ENCODE measurements at places on chromosomes 3 and 15. TPM values are rescaled to one million over a fixed set of nuclear protein-coding genes. Genes with fewer than 3 reads are reported as not detected.
A peak's percentile ranks its signal among the peaks of the same experiment; 100 is the strongest.

- no peak for DNase-seq
Measured at GRCh38 chr3:154129625-154130024, 8.4 kb downstream of the ARHGEF26 start.

DNA sequence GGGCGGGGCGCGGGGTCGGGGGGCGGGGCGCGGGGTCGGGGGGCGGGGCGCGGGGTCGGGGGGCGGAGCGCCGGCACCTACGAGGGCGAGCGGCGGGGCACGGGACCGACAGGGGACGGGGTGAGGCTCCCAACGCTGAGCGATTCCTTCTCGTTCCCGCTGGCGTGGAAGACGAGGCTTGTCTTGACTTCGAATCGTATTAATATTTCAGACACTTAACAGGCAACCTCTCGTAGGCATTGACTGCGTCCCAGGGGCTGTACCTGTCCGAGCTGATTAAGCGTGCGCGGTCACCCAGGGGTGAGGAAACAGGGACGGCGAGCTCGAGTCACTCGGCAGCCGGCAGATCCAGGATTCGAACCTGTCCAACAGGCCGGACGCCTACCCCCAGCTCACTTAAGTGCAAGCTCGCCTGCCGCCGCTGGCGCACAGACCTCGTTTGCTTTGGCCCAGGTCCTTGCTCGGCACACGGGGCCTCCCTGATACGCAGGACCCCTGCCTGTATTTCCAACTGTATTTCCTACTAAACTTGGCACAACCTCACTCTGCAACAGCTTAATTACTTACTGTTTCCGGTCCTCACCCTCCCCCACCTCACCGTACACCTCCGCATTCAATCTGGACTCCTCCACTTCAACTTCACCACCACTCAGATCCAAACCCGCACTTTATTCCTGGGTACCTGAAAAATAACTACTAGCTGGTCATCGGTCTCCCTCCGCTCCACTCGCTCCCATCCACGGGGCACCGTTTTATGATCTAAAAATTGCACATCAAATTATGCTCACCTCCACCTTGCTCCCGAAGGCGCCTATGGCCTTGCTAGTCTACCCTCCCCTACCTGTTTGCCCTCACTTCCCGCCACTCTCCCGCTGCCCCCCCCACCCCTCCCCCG lies 722 bp upstream of the ZXDC start:
- DNase-seq = peak; percentile 87

- no peak for DNase-seq
Measured at GRCh38 chr3:149381173-149382100, 4.0 kb upstream of the TM4SF1 start.

- no peak for DNase-seq
Measured at GRCh38 chr3:141277451-141277850, 45.8 kb downstream of the PXYLP1 start.

- no peak for DNase-seq
Measured at GRCh38 chr3:16401273-16401672, 112.2 kb downstream of the RFTN1 start.

- no peak for DNase-seq
Measured at GRCh38 chr15:94791008-94791407, 559.6 kb downstream of the MCTP2 start.

DNA sequence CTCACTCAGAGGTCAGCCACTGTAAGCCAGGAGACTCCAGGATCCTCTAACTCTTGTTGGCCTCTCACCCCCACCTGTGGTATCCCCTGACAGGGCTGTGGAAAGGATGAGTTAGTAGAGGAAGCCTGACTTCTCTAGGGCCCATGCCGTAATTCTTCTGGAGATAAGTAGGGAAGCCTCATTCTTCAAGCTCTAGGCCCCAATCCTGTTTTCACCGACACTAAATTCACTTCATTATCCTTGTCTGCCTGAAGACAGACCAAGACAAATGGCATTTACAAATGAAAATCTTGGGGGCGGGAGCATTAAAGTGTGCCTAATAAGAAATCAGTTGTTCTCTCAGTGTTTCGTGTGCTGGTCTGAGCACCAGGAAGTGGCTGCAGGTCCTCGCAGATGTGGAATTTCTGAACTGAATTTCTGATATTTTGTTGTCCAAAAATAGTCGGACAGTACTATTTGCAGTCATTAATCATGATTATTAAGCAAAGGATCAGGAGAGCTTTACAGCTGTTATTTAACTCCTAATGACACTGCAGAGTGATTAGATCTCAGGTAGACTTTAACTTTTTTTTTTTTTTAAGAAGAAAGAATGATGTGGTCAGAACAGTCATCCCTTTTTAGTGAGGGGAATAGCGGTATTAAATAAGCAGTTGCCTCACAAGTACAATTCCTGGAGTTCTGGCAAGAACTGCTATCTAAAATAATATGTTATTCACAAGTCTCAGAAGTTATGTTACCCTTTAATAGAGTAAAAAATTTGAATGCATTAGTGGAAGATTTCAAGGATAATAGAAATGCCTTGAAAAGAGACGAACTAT lies 58.4 kb downstream of the RBMS3 start:
- no peak for DNase-seq

DNA sequence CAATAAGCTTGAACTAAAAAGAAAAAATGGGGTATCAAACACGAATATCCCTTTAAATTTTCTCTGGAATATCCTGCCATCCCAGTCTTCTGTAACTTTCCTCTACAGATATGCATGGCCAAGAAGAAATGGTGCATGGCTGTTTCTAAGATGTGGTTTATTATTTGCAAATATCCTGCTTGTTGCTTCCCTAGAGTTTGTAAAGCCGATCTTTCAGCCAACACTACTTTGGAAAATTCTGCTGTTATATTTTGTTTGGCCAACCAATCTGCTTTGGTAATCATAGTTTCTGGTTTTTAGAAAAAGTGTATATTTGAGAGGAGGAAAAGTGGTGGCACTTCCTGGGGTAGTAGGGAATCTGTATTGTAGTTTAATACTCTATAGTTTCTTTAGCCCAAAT lies 13.9 kb downstream of the PHLDB2 start:
- DNase-seq = no peak

DNA sequence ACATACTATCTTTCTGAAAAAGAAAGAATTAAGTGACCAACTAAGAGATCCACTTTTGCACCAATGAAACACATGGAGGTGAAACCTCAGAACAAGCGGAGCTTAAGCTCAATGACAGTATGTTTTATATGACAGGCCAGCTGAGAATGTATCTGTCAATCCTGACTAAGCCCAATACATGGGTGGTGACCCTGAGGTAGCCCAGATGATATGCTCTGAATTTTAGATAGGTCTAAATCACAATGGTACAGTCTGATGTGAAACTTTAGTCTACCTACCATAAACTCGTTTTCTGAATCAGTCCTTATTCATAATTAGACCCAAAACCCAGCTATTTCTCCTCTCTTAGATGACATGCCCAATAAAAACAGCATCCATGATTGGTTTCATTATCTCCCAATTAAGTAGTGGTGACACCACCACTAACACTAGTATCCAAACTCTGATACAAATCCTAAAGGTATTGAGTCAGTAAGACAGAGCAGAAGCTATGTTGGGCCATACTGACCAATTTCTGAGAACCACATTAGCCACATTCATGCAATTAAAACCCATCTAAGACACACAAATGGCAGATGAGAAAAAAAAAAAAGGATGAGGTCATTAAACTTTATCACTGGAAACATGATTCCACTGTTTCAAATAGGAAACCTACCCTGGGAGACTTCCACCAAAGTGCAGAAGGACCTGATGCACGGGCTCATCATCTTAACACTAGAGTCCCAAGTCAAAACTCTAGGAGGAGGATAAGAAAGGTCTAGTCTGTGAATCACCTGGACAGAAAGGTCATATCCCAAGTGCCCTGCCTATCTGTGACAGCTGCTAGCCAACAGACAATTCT lies 20.6 kb downstream of the CMTM6 start:
- no peak for DNase-seq

Gene ITGB5
- 69.6 TPM for total RNA-seq

Gene ZNF385D
- total RNA-seq = 2.8 TPM

Gene ANKUB1
- not detected for total RNA-seq

Gene PIGZ
- 131 TPM for total RNA-seq

Gene CHRM5
- not detected for total RNA-seq

Data from mucosa of descending colon (tissue), 3 donors.